HepG2 (cell line): ENCODE measurements at places on chromosomes 12 and 14. TPM values are rescaled to one million over a fixed set of nuclear protein-coding genes. Genes with fewer than 3 reads are reported as not detected.

- H3K36me3 ChIP-seq: no peaks in the 10 kb centered on the region
- no peaks in the 10 kb centered on the region for H3K27me3 ChIP-seq
- DNase-seq: no peak
- no peaks in the 10 kb centered on the region for H3K4me1 ChIP-seq
- H3K27ac ChIP-seq: no peak overlapping the region
Measured at GRCh38 chr12:118925407-118925806, 55.9 kb upstream of the SRRM4 start.

- peaks cover 86% of the 10 kb centered on the region for H3K4me1 ChIP-seq
- no peak overlapping the region for H3K27ac ChIP-seq
- no peaks in the 10 kb centered on the region for H3K27me3 ChIP-seq
- DNase-seq: no peak
Measured at GRCh38 chr12:1808036-1808797, 12.1 kb upstream of the LRTM2 start.

DNA sequence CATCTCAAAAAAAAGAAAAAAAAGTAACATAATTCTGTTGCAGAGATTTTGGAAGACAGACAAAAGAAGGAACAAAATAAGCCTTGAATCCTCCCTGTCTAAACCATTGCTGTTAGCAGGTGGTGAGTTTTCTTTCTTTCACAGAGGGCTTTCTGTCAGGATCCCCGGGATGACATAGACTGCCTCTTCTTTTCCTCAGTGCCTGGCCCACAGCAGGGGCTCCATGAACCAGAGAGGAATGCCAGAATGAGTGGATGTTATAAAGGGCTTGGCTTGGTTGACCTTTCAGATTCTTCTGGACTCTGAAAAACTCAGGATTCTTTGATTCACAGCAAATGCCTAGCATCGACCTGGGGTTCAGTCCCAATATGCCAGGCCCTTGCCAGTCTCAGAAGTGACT is 45.8 kb upstream of the CORO1C start:
- H3K27ac ChIP-seq: no peak overlapping the region
- H3K4me3 ChIP-seq: no peak overlapping the region
- no peaks in the 10 kb centered on the region for H3K36me3 ChIP-seq
- peaks cover 35% of the 10 kb centered on the region for H3K4me1 ChIP-seq
- no peak for DNase-seq
- no peaks in the 10 kb centered on the region for H3K27me3 ChIP-seq

HOXC10 gene
- polyA plus RNA-seq: not detected in 2 replicates

GYS2 gene
- not detected in 2 replicates for polyA plus RNA-seq
